Nephron progenitor cell (in vitro differentiated cells): ENCODE measurements at places on chromosomes 1 and 21.

DNA sequence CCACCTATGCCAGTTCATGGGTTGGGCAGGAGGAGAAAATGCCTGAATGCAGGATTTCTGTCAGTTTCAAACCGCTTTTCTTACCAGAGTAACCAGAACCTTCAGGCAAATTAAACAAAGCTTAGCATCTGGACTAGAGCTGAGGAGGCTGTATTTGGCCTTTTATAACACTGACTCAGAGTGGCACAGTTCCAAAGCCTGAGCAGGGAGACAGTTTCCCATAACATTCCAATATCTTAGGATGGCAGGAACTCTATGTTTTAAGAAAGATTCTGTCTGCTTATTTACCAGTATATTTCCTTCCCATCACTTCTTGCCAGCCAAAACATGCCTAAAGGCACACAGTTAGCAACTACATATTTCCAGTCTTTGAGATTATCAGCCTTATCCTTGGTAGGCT lies 46.8 kb downstream of the UBR4 start:
- no peak for DNase-seq

- DNase-seq: no peak
Observed at GRCh38 chr1:108829498-108829916, 27.4 kb downstream of the AKNAD1 start.

GRCh38 chr21:26847921-26848320 lies 2.7 kb upstream of the ADAMTS1 start:
- no peak for DNase-seq

- DNase-seq: no peak
Observed at GRCh38 chr1:3359351-3359750, 95.1 kb upstream of the ARHGEF16 start.

DNA sequence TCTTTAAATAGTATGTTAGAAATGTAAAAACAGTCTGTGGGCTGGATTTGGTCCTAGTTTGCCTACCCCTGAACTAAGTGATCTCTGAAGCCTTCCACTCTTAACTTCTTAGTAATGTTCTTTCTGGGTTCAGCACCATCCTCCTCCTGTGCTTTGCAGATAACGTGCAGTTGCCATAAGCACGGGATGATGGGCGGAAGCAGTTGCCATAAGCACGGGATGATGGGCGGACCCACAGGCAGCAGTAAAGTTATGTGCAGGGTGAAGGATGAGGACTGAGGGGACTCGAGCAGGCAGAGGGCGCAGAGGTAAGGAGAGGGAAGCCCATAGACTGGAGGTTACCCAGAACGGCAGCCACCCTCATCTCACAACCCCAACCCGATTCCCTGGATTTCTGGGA lies 25.6 kb downstream of the GPA33 start:
- no peak for DNase-seq

GRCh38 chr1:150881331-150882070 lies 5.1 kb upstream of the ARNT start:
- no peak for DNase-seq

GRCh38 chr1:162026881-162027280 lies 3.2 kb upstream of the OLFML2B start:
- DNase-seq: no peak

DNA sequence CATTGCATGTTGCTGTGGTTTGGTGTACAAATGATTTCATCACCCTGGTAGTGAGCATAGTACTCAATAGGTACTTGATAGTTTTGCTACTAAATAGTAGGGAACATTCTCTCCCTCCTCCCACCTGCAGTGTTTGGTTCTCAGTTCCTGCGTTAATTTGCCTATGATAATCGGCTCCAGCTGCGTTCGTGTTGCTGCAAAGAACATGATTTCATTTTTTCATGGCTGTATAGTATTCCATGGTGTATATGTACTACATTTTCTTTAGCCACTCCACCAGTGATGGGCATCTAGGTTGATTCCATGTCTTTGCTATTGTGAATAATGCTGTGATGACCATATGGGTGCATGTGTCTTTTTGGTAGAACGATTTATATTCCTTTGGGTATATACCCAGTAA lies 903.4 kb downstream of the TTLL7 start:
- no peak for DNase-seq

- DNase-seq: no peak
Observed at GRCh38 chr1:154137888-154138287, 17.0 kb downstream of the NUP210L start.

DNA sequence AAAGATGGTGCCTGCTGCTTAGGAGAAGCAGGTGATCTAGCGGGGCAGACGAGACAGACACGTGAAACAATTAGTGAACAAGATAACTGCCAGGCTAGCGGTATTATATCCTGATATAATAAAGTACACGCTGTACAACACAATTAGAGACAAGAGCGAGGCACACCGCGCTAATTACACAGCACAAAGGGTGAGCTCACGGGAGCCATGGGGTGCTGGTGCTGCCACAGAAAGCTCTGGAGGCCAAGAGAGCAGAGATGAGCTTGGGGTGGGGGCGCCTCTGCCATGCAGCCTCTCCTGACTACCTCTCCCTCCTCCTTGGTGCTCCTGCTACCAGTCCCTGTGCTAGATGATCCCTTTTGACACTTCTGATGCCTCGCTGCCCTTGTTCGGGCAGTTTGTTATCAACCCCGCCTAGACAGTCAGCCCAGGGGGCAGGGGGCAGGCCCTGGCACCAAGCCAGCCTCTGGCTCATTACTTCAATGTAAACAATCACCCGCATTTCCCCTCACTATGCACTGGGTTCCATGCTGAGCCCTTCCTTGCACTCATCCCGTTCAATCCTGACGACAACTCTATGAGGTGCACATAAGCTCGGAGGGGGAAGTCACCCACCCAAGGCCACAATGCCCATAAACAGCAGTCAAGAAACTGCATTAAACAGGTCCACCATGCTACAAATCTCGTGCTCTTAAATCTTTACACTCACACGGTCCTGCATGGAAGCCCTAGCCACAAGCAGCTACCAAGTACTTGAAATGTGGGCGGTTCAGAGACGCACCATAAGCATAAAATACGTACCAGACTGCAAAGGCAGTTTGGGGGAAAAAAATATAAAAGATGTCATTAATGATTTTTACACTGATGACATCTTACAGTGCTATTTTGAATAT lies 103.0 kb downstream of the SSBP3 start:
- no peak for DNase-seq

GRCh38 chr21:25949701-25950100 lies 214.9 kb downstream of the GABPA start:
- DNase-seq: no peak

DNA sequence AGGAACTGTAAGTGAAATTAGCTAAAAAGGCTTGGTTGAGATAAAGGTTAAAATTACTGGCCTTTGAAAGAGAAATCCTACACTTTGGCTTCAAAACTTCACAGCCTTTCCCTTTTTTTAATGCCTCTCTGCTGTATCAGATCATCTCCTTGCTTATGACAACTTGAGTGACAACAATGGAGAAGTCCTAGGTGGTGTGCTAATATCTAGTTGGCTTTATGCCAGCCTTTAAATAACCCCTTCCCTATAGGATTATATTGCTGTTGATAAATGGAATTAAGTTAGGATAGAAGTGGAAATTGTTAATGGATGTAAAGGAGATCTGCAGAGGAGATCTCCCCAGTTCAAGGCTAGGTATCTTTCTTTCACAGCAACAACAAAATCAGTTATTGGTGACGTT lies 130.2 kb upstream of the ATP1B1 start:
- no peak for DNase-seq

DNA sequence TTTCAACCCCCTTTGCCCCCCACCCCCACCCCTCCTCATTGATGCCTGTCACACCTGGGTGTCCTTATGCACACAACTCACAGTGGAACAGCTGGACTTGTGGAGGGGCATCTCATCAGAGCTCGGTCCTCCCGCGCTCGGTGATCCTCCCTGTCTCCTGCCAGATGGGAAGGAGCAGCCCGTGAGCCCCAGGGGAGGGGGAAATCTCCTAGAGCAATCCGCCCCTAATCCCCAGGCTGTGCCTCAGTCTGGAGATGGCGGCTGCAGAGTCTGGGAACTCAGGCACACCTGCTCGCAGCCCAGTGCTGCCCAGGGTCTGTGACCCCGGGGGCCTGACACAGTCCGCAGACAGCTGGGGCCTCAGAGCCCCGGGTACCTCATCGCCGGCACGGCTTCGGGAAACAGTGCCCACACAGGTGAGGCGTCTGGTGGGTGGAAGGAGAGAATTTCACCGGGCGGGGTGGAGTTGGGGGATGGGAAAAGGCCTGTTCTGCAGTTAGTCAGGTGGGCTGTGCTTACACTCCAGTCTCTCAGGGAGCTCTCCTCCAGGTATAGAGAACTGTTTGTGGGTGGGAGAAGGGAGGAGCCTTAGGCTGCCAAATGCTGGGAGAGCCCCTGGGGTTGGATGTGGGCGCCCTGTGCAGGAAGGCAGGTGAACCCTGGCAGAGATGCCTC lies 29.3 kb downstream of the TMCC2 start:
- no peak for DNase-seq

- no peak for DNase-seq
Observed at GRCh38 chr21:37983336-37984095, 67.3 kb upstream of the KCNJ6 start.

GRCh38 chr1:50419907-50420677 lies 3.2 kb downstream of the DMRTA2 start:
- no peak for DNase-seq

DNA sequence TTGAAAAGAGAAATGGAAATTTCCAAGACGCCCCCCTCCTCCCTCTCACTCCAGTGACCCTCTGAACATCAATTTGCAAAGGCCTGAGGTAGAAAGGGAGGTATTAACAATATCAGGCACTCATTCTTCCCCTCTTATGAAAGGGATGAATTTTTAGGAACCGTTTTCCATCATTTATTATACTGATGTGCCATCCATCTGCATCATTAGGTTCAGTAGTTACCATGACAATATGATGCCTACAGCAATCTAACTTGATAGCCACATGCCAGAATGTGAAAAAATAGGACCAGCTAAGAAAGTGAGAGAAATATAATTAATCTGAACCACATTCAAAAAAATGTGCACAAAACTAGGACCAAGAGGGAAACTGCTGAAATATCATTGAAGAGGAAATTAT lies 40.9 kb downstream of the SEC16B start:
- DNase-seq: no peak

GRCh38 chr21:44694776-44695175 lies 2.2 kb upstream of the KRTAP10-12 start:
- no peak for DNase-seq

GRCh38 chr1:174815474-174815908 lies 184.3 kb upstream of the CACYBP start:
- no peak for DNase-seq

DNA sequence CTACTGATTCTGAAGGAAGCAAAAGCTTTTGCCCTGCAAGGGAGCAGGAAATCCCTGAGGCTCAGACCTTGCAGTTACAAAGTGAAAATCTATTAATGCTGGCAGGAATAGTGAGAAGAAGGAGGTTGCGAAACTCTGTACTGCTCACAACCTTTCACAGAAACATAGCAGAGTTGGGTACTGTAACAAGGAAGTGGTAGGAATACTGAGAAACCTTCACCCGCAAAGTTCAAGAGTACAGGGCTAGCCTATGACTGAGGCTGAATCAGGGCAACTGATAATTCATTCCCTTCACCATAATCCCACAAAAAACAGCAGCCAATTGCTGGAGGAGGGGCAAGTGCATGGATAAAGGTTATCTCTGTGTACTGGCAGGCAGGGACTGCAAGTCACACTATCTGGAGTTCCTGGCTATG lies 23.9 kb upstream of the KCTD3 start:
- DNase-seq: no peak

DNA sequence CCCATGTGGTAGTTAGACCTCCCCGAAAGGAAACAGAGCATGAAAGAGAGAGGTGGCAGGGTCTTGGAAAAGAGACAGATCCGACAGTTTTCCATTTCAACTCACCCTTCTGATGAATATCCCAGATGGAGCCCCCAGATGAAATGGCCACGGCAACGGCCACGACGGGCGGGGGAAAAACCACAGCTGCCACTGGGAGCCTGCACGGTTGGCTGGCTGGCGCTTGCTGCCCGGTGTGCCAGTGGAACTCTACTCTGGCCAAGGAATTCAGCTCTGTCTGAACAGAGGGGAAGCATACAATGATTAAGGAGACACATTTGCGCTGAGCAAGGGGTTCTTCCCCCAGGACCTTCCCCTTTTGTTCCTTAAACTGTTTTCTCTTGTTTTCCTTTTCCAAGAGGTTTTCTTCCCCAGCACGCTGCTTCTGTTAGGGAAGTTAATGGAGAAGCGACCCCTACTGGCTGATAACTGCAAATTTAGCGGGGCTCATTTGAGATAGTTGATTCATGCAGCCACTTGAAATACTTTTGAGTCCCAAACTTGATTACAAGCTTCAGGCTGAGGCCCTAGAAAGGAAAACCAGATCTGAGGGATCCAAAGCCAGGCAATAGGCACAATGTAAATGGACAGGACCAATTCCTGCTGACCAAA lies 1122.5 kb downstream of the NCAM2 start:
- peak; percentile 4 for DNase-seq

DNA sequence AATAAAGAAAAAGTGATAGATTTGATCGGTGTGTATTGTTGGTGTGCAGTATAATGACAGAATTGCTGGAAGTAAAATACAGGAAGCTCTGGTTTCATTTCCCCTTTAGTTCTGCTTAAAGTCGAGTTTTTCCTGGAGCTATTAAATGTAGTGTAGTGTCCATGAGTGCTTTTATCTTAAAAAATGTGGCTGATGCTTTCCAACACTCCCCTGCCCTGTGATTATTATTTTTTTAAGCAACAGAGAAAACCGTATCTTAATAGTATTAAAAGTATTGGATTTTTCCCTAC lies 1.1 kb downstream of the LGALS8 start:
- no peak for DNase-seq

DNA sequence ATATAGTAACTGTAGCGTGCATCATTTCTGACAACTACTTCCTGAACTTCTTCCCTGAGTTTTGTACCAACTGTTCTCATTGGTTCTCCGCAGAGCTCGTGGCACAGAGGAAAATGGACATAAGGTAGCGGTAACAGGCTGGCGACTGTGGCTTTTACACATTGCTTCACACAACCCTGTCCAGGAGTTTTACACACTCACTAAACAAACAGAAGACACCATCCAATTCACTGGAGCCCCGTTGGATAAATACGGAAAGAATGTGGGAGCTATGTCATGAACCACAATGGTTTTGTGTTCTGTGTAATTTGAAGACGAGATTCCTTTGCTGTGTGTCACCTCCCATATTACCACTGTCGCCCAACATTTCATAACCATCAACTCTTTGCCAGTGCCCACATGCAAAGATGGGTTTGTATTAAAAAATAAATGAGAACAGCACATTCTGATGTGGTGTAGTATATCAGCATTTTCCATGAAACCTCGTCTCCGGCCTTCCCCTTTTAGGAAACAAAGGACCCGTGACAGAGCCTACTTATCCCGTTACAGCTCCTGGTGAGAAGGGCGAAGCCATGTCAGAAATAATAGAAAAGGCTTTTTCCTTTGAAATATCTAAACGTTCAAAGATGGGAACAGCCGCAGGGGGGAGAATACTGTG lies 47.4 kb upstream of the ENAH start:
- no peak for DNase-seq
